ENCODE measurements at places on chromosomes 1 and 21. TPM values are rescaled to one million over a fixed set of nuclear protein-coding genes. Genes with fewer than 3 reads are reported as not detected.

- no peak for DNase-seq
Measured at GRCh38 chr1:150514913-150515327, 632 bp upstream of the FALEC start.

DNA sequence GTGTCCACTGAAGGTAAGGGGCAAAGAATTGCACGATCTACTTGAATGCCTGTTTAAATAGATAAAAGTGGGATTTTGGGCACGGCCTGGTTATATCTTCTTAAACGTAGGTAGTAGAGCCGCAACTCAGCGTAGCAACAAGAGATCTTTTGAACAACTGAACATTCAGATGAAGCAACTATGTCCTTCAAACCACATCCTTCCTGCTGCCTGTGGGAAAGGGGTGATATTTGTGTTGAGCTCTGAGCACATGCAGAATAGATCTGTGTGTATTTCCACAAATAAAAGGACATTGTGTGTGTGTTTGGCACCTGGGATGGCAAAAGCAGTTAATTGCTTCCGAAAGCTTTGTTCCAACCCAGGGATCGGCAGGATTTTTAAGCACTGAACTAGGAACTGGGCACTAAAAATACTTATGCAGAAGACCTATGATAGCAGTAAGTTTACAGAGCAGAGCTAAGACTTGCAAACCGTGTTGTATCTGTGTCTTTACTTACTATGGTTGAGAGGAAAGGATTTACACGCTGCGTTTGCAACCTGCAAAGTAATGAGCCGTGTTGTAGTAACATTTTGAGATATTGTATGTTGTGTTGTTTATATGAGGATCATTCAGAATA, 333.4 kb downstream of the CHRM3 start:
- no peak for DNase-seq

GRCh38 chr1:42692461-42692860, 10.2 kb downstream of the YBX1 start:
- DNase-seq: no peak

GRCh38 chr1:61887931-61888564, 145.8 kb downstream of the PATJ start:
- peak; percentile 25 for DNase-seq

DNA sequence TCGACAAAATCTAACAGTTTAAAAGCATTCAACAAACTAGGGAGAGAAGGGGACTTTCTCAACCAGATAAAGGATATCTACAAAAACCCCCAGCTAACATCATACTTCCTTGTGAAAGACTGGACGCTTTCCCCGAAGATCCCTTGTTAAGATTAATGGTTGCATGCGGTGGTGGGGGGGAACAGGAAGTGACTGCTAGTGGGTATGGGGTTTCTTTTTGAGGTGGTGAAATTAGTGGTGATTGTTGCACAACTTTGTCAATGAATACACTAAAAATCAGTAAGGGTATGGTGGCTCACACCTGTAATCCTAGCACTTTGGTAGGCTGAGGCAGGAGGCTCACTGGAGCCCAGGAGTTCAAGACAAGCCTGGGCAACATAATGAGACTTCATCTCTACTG, 26.9 kb upstream of the EYA3 start:
- no peak for DNase-seq

DNA sequence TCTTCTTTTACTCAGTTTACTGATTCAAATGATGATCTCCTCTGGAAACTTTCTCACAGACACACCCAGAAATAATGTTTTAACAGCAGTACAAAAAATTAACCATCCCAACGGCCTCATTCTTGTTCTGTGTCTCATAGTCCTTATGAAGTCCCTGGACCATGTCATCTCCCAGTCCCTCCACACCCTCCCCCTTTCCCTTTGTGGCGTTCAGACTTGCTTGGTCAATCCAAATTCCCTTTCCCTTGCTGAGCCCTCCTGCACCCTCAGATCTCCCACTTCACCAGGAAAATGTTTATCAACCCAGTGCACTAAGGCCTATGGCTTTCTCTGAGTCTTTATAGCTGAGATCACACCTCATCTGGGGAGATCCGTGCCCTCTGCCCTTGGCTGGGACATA, 85.9 kb downstream of the CENPF start:
- DNase-seq: no peak

GRCh38 chr1:236341298-236341697, 52.8 kb upstream of the EDARADD start:
- DNase-seq: no peak

GRCh38 chr1:162696286-162696862, 64.1 kb downstream of the DDR2 start:
- DNase-seq: peak; percentile 78

DNA sequence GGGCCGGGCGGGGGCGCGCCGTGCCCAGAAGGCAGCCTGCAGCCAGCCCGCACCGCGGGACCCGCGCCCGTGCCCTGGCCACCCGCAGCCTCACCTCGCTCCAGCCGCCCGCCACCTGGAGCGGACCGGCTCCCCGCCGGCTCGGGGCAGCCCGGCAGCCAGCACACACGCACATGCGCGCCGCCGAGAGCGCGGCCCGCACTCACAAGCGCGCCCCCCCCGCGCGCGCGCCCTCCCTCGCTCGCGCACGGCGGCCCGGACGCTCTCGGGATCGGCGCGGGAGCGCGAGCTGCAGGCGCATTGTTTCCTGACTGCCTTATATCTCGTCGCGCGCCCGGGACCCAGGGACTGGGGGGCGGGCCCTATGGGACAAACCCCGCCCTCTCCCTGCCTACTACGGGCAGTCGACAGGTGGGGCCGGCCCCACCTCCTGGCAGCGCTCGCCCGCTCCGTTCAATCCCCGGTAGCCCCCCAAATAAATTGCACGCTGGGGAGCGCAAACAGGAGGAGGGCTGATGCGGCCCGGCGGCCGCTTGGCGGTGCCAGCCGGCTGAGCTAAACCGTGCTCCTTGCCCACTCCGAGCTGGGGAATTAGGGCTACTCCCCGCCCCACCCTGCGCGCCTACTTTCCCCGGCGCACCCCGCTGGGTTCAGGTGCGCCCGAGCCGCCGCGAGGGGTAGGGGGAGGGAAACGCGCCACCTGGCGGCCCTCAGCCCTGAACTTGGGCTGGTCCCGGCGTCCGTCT, at the start of gene MYCL:
Gene MYCL (minus strand): TSS at position 204 of the 746 bp plus-strand sequence. CDS start 483 bp downstream, outside the sequence.
- peak; percentile 69 for DNase-seq

- DNase-seq: no peak
Measured at GRCh38 chr1:202076050-202076511, 46.6 kb upstream of the GPR37L1 start.

- peak; percentile 87 for DNase-seq
Measured at GRCh38 chr1:201447903-201448871, 20.8 kb downstream of the PHLDA3 start.

GRCh38 chr1:24323281-24323680, 4.1 kb downstream of the GRHL3 start:
- no peak for DNase-seq

GRCh38 chr1:94084547-94084946, 36.4 kb downstream of the ABCA4 start:
- DNase-seq: no peak

DNA sequence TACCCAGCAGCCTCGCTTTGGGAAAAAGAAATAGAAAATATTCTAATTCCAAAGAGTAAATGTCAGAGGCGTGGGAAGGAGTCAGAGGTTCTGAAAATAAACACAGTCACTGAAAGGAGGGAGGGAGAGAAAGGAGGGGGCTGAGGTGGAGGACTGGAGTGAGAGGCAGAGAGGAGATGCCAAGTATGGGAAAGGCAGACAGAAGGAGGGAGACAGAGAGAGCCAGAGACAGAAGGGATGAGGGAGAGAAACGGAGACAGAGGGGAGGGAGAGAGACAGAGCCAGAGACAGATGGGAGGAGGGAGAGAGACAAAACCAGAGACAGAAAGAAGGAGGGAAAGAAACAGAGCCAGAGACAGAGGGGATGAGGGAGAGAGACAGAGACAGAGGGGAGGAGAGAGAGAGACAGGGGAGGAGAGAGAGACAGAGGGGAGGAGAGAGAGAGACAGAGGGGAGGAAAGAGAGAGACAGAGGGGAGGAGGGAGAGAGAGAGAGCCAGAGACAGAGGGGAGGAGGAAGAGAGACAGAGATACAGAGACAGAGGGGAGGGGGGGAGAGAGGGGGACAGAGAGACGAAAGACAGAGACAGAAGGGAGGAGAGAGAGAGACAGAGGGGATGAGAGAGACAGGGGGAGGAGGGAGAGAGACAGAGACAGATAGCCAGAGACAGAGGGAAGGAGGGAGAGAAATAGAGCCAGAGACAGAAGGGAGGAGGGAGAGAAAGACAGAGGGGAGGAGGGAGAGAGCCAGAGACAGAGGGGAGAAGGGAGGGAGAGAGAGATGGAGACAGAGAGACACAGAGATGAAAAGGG, 525.5 kb downstream of the MATN1 start:
- DNase-seq: no peak

GRCh38 chr1:181014477-181015250, 8.0 kb downstream of the STX6 start:
- DNase-seq: no peak

DNA sequence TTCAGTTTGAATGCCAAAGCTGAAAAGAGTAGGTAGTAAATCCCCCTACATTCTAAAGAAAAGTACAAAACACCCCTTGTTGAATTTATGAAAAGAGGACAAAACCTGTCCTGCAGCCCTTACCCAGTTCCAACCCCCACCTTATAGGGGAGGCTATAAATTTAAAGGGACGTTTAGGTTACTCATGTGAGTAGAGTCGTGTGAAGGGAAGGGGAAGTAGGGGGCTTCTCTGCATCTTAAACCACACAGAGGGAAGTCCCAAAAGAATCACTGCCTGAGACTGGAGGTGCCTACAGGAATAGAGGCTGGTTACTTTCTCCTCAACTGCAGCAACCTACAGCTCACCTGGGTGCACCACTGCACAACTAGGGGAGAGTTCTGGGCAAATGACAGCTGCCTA, 36.7 kb upstream of the KIRREL1 start:
- no peak for DNase-seq

- DNase-seq: no peak
Measured at GRCh38 chr21:15121655-15122120, 56.9 kb upstream of the NRIP1 start.

DNA sequence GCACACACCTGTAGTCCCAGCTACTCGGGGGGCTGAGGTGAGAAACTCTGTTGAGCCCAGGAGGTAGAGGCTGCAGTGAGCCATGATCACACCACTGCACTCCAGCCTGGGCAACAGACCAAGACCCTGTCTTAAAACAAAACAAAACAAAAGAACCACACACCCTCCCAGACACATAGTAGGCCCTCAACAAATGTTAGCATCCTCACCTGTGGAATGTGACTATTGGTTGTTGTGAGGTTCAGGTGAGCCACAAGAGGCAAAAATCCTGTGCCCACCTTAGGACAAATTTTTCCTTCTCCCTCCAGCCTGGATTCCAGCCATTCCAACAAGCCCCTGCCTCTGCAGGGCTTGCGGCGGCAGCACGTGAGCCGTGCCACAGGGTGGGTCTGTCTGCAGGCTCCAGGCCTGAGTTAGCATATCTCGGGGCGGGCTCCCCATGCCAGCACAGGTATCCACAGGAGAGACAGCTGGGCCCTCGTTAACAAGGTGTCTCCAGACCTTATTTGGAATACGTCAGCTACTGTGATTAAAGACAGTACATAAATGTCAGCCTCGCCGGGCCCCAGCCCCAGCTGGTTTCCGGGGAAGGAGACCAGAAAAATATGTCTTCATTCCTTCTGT, 17.4 kb downstream of the C1QB start:
- no peak for DNase-seq

DNA sequence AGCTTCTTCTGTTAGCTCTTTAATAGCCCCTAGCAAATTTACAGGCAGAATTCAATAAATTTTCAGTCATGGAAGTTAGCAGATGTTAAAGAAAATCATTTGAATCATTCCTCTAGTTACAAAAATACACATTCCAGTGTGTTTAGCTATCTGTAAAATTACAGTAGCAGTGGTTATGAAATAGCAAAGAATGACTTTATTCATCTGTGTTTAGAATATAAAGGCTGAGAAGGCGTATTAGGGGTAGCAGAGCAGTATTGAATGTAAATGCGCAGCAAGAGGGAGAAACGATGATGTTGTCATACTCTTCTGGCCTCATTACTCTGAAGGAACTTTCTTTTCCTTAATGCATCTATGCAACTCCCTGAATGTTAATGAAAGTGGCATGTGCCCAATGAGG, 106.2 kb upstream of the CYYR1 start:
- DNase-seq: no peak

DNA sequence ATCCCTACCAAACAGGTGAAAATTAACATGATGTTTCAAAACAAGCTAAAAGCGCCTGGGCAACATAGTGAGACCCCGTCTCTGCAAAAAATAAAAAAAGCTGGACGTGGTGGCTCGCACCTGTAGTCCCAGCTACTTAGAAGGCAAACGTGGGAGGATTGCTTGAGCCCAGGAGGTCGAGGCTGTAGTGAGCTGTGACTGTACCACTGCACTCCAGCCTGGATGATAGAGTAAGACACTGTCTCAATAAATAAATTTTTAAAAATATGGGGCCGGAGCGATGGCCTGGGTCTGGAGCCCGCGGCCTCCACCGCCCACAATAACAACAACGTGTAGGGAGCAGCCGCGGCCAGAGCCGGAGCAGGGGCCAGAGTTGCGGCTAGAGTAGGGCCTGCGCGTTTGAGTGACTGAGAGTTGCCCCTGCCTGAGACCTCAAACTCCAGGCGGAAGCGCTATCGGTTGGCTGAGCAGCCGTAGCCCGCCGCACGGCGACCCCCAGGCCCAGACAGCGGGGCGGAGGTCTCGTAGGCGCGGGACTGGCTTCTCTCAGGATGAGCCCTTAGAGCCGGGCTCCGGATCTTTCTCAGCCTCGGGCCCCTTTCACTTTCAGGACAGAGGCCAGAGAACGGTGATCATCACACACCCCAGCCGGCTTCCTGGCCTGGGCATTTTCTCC, 41.4 kb downstream of the ZMYM1 start:
- DNase-seq: no peak

GRCh38 chr1:170800265-170800664, 135.1 kb upstream of the MROH9 start:
- DNase-seq: no peak

- no peak for DNase-seq
Measured at GRCh38 chr21:33042812-33043211, 17.1 kb downstream of the OLIG2 start.

GRCh38 chr1:202189918-202190715, 3.5 kb upstream of the LGR6 start:
- DNase-seq: no peak

- peak; percentile 84 for DNase-seq
Measured at GRCh38 chr1:236997361-236997760, 6.9 kb downstream of the MT1HL1 start.

The EIF2D gene
- total RNA-seq: 26.3 TPM

The SPATA17 gene
- 0.58 TPM for total RNA-seq

The PAPPA2 gene
- total RNA-seq: 0.72 TPM

The CELA2A gene
- 0.76 TPM for total RNA-seq

The OR2T3 gene
- not detected for total RNA-seq

The LRRC8D gene
- total RNA-seq: 8.5 TPM

The KCNC4 gene
- 15.2 TPM for total RNA-seq

The HES2 gene
- total RNA-seq: not detected

The EDARADD gene
- total RNA-seq: 2.9 TPM

The CNKSR1 gene
- 1.1 TPM for total RNA-seq

The LPAR3 gene
- 11.5 TPM for total RNA-seq

The DIRAS3 gene
- total RNA-seq: 9.9 TPM

The TMEM61 gene
- not detected for total RNA-seq

The S100A7 gene
- not detected for total RNA-seq

The ITLN1 gene
- total RNA-seq: 10.4 TPM

The LAPTM5 gene
- total RNA-seq: 9.4 TPM

The OPRD1 gene
- total RNA-seq: not detected

The RHBDL2 gene
- total RNA-seq: not detected

The CFHR2 gene
- not detected for total RNA-seq

The GBP7 gene
- 0.16 TPM for total RNA-seq

The NCMAP gene
- total RNA-seq: not detected

Measured in heart left ventricle (tissue), 16 donors.